HS-27A (cell line): ENCODE measurements at places on chromosomes 4 and X.

GRCh38 chr4:38985410-38986100 lies 46.7 kb downstream of the TMEM156 start:
- no peak for DNase-seq

GRCh38 chr4:155688860-155689259 lies 22.2 kb downstream of the GUCY1A1 start:
- no peak for DNase-seq

DNA sequence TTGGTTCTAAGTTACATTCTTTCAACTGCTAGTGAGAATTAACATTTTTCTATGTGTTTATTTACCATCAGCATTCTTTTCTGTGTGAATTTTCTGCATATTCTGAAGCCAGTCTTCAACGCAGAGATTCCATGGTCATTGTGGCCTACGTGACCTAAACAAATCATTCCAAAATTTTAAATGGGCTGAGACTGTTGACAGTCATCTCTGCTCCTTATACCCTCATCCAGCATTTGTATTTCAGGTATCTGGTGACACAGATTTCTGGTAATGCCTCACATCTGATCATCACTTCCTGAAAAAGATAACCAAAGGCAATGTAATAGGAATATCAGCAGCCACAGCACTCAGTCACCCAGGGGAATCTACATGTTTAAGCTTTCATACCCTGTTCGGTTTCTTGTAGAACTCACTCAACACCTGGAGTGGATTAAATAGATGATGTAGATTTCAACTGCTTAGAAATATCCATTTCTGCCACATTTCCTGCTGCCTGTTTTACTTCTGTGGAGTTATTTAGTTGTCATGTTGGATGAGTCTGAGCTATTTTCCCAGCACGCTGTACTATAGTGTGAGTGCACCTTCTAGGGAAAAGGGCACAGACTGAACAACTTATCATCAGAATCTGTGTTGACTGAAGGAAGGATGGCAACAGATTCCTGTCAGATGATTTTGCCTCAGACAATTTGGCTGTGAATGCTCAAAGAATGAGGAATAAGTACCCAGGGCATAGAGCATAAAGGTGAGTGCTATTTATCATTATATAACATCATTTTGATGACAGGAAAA lies 73.0 kb upstream of the HPGD start:
- DNase-seq = no peak

DNA sequence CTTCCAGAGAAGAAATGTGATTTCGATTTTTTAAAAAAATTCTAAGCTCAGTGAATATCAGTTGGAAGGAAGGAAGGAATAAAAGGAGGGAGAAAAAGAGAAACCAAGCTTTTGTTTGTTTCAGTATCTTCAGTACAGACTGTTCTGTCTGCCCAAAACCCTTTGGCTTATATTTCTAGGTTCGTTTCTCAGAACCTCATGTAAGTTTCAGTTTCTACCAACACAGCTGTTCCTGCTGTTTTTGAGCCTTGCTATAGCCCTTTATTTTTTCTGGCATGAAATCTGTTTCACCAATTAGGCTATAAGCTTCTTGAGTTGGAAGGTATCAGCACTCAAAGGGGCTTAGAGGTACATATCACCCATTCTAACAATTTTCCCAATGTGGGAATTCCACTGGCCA lies 157.9 kb downstream of the GBA3 start:
- DNase-seq = no peak

- no peak for DNase-seq
Observed at GRCh38 chr4:86556791-86557415, 37.2 kb upstream of the PTPN13 start.

GRCh38 chr4:53654300-53654758 lies 63.0 kb upstream of the LNX1 start:
- no peak for DNase-seq

DNA sequence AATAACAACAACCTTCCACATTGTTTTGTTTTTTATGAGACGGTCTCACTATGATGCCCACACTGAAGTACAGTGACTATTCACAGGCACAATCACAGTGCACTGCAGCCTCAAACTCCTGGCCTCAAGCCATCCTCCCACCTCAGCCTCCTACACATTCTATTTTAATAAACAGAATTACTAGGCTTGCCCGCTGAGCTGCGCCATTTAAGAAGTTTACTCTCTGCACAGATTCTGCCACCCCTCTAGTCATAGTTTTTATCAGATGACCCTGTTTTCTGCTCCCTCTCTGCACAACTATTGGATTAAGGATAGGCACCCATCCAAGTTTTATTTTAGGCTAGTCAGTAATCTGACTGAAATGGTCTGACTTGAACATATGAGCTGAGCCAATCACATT lies 11.3 kb upstream of the COX18 start:
- no peak for DNase-seq

- no peak for DNase-seq
Observed at GRCh38 chr4:25330905-25331808, 18.6 kb downstream of the ZCCHC4 start.

GRCh38 chrX:25534091-25534490 lies 518.3 kb upstream of the ARX start:
- DNase-seq = no peak

GRCh38 chr4:146640021-146640464 lies 1.4 kb downstream of the POU4F2 start:
- DNase-seq = no peak

- DNase-seq = no peak
Observed at GRCh38 chr4:41185614-41186592, 28.4 kb downstream of the APBB2 start.

- no peak for DNase-seq
Observed at GRCh38 chrX:112759966-112760365, 80.2 kb upstream of the LHFPL1 start.

GRCh38 chrX:2960861-2961515 lies 31.8 kb upstream of the ARSD start:
- no peak for DNase-seq

DNA sequence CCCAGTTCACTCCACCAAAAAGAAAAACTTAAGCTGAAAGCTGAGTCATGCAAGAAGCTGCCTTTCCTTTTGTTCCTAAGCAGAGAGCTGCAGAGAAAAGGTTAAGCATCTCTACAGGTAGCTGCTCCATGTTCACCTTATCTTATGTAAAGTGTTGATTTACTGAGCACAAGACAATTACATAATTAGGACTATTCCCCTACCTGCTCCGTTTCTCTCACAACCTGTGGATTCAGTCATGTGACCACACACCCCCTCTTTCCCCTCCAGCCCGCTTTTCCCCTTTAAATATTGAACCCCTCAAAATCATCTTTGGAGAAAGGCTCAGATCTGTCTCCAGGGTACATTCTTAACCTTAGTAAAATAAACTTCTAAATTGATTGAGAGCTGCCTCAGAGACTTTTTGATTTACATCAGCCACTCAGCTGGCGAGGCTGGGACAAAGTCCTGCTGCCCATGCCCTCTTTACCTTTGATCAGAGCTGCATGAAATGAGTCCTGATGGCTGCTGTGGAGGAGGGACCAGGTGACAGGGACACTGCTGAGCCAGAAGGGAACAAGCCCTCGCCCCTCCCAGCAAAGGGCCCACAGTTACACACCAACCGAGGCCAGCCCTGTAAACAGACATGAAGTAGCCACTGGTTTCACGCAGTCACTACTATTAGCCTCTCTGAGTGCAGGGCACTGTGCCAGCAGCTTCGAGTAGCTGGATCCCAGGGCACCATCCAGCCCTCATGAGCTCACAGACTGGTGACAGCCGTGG lies 53.9 kb upstream of the C4orf50 start:
- no peak for DNase-seq

DNA sequence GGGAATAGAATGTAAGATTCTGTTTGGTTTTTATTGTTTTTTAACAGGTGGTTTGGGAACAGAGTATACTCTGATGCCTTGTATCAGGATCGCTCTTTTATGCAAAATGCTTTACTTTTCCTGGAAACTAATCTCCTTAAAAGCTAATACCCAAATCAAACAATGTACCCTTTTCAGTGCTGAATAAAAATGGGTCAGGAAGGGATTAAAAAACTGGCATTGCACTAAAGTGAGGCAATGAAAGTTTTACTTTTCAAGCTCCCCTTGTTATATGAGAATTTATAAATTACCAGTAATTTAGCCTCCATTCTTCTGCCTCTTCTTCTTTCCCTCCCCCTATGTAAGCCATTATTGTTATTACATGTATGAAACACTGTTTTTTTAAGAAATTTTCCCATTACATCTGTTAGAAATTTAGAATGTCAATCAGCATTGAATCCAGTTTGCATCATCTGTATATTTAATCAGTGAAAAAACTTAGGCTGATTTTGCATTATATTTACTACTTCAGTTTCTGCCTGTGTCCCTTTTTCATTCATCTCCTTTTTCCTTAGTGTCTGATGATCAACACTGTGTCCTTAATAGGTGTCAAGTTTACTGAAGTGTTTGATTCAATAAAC lies 89.7 kb upstream of the NPNT start:
- no peak for DNase-seq

DNA sequence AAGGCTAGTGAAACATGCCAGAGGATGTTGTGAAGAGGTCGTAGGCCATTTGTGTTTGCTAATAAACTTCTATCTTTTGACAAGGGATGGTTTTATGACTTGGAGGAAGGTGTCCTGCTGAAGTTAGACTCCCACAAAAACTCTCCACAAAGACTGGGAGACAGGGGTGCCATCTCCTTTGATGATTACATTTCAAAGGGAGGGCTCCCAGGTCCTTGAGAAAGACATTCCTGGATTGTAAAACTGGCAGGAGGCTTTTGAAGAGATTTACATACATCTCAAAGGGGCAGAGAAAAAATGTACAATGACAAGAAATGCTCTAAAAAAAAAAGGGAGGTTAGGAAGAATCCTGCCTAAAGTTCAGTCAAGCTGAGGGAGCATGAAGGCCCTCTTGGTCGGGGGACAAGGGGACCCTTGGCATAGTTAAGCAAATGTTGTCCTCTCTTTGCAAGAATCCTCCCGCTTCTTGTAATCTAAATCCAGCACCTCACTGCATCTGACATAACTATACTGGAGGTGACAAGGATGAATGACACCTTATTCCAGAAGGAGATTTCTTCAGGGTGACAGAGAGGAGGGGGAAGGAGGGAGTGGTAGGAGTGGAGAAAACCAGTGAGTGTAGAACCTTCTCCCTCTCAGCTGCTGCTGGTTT lies 41.1 kb upstream of the MGST2 start:
- no peak for DNase-seq

GRCh38 chr4:80096175-80096850 lies 23.3 kb upstream of the ANTXR2 start:
- no peak for DNase-seq

GRCh38 chr4:42625329-42625728 lies 31.6 kb downstream of the ATP8A1 start:
- DNase-seq = no peak

DNA sequence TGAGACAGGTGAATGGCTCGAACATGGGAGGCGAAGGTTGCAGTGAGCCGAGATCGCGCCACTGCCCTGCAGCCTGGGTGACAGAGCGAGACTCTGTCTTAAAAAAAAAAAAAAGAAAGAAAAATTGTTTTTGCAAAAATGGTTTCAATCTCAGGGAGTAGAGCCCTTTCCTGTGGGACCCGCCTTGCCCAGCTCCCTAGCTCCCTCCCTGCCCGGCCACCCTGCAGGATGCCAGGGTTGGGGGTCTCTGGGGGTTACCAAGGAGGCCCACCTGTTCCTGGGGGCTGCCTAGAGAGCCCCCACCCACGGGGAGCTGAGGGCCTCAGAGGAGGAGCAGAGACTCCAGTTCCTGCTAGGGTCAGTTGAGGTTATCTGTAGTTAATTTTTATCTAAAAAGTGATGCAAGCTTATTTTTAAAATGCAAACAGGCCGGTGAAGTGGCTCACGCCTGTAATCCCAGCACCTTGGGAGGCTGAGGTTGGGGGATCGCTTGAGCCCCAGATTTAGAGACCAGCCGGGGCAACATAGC lies 18.7 kb upstream of the PLCXD1 start:
- DNase-seq = no peak
